ENCODE measurements at places on chromosomes 6 and 20. TPM values are rescaled to one million over a fixed set of nuclear protein-coding genes. Genes with fewer than 3 reads are reported as not detected.

Gene KCNK5
- total RNA-seq: 2.5 TPM

Gene PTPRT
- total RNA-seq: 4.7 TPM

Gene FABP7
- total RNA-seq: not detected

Gene GINS1
- 2.8 TPM for total RNA-seq

Gene PACSIN1
- 1.2 TPM for total RNA-seq

Gene FAM217A
- total RNA-seq: not detected

Gene LY86
- 78.4 TPM for total RNA-seq

Gene BEND3
- 2.2 TPM for total RNA-seq

Gene LAMA5
- 138 TPM for total RNA-seq

Gene FOXA2
- total RNA-seq: not detected

Gene SEL1L2
- not detected for total RNA-seq

Gene METTL24
- 1.2 TPM for total RNA-seq

Gene SLA2
- 7.2 TPM for total RNA-seq

Gene GTSF1L
- 0.40 TPM for total RNA-seq

Gene CCN2
- total RNA-seq: 556 TPM

Gene HMGN3
- total RNA-seq: 61.8 TPM

Gene CNPY3
- 115 TPM for total RNA-seq

Gene HRH3
- not detected for total RNA-seq

Gene MAPK14
- total RNA-seq: 242 TPM

Gene KCNB1
- 3.2 TPM for total RNA-seq

Gene MATN4
- not detected for total RNA-seq

All from spleen (tissue), 13 donors.